ENCODE measurements at places on chromosomes 1 and 21.

DNA sequence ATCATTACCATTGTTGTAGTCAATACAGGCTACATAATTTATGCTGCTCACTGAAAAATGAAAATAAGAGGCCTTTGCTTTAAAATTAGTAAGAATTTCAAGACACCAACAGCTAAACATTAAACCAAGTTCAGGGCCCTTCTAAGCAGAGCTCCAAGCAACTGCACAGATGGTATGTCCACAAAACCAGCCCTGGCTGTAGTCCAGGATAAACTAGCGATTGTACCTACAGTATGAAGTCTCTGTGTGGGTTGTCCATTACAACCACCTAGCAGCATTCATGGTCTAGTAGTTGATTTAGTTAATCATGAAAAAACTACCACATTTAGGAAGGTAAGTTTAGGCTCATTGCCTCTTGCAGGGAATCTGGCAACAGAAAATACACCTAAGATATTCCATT, 35.3 kb downstream of the CLCA4 start:
- DNase-seq: no peak

- DNase-seq: no peak
These were observed 71.5 kb downstream of the IFI44 start for GRCh38 chr1:78721136-78721535.

DNA sequence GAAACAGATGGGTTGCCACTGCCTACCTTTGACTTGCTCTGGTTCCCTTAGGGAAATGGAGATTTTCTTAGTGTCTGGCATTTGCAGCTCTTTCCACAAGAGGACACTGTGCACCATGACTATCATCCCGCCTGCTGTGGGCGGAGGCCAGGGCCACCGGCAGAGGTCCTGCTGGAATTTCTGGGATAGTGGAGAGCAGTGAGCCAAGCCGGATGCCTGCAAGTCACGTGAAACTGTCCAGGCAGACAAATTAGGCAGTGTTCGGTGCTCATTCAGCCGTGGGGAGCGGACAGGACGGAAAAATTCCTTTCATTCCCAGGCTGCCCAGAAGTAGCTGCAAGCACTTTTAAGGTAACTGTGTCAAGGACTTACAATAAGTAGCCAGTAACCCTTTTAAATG, 43.4 kb downstream of the IGSF5 start:
- DNase-seq: peak; percentile 97

DNA sequence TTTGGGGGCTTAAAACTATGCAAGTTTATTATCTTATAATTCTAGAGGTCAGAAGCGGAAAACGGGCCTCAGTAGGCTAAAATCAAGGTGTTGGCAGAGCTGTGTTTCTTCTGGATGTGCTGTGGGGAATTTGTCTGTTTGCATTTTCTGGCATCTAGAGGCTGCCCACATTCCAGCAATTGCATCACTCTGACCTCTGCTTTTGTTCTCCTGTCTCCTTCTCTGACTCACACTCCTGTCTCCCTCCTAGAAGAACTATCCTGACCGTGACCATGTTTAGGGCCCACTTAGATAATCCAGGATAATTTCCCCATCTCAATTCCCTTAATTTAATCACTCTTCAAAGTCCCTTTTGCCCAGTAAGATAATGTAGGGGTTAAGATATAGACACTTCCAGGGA, 127.4 kb upstream of the DEPDC1 start:
- no peak for DNase-seq

GRCh38 chr1:29488794-29489311, 252.5 kb downstream of the PTPRU start:
- no peak for DNase-seq

DNA sequence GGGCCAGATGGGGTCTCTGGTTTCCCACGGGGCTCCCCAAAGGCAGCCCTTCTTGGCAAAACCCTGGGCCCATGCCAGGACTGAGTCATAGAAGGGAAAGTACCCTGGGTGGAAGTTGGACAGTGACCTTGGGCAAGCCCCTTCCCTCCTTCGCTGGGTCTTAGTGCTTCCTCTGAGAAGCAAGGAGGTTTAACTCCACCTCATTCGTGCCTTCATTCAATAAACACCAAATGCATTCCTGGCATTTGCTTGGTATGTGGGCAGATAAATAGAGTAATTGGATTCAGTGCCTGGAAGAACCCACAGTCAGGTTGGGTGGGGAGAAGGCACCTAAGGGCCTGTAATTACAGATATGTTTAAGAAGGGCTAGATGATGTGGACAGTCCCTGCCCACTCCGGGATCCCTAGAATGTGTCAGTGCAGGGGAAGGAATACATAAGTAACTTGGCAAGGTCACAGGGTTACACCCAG, 36.3 kb upstream of the CITED4 start:
- peak; percentile 45 for DNase-seq

DNA sequence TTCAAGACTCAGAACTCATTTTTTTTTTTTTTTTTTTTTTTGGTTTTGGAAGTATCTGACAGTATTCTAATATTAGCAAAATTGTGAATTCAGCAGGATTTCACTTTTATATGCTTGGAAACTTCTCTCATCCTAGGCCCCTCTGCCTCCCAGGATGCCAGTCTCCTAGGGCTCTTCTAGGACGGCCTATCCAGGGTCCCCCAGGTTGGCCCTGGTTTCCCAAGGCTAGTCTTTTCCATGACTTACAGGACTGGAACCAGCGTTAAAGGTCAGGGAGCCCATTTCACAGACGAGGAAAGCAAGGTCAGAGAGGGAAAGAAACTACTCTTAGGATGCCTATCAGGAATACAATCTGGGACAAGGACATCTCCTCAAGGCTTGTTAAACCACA, 412.5 kb downstream of the PTPRU start:
- DNase-seq: no peak

DNA sequence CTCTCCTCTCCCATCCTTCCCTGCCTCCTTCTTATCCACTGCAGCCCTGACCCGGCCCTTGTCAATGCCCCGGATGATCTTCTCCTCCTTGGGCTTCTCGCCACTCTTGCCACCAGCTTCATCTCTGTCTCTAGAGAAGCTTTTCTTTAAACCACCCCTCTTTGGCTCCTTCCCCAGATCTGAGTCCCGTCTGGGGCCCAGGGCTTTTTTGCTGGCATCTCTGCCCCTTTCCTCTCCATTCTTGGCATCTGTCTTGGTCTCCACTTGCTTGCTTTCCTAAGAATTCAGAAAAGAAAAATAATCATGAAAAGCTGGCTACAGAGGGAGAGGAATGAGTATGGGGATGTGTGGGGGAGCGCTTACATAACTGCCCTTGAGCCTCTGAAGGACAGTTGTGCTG, 11.8 kb downstream of the SHISA4 start:
- DNase-seq: peak; percentile 70

GRCh38 chr1:17308593-17308992, 596 bp downstream of the PADI4 start:
- no peak for DNase-seq

DNA sequence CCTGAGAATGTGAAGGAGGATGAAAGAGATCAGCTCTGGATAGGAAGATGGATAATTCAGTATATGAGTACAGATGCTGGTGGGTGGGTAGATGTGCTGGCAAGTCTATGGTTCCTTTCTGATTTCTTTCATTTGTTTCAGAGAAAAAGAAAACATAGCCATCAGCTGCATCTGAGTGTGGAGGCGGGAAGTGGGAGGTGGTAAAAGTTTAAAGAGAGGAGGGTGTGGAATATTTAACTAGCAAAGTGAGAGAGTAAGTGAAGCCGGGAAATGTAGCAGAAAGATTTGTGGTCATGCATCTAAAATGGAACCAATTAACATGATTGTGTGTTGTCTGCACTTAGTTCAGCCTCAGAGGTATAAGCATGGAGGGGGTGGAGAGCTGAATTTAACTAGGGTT, 16.4 kb downstream of the RPE65 start:
- no peak for DNase-seq

GRCh38 chr1:3359351-3359750, 95.1 kb upstream of the ARHGEF16 start:
- DNase-seq: peak; percentile 65

Data from thyroid gland (tissue), 4 donors.